ENCODE measurements at places on chromosomes 7 and 10.

DNA sequence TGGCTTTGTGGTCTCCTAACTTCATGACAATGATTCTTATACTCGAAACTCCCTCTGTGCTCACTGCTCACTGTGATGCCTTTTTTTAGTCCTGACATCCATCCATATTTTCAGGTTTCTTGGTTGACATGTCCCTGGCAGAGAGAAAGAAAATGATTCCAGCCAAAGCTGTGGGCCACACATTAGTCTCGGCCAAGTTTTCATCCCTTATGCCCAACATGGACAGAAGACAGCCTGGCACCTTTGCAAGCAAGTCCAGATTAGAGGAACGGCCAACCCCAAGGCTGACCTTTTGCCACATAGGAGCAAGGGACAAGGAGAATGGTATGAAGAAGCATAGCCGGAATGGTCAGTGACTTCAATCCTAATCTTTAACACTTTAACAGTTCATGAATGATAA is 8.7 kb upstream of the OPALIN start:
- no peak for DNase-seq

DNA sequence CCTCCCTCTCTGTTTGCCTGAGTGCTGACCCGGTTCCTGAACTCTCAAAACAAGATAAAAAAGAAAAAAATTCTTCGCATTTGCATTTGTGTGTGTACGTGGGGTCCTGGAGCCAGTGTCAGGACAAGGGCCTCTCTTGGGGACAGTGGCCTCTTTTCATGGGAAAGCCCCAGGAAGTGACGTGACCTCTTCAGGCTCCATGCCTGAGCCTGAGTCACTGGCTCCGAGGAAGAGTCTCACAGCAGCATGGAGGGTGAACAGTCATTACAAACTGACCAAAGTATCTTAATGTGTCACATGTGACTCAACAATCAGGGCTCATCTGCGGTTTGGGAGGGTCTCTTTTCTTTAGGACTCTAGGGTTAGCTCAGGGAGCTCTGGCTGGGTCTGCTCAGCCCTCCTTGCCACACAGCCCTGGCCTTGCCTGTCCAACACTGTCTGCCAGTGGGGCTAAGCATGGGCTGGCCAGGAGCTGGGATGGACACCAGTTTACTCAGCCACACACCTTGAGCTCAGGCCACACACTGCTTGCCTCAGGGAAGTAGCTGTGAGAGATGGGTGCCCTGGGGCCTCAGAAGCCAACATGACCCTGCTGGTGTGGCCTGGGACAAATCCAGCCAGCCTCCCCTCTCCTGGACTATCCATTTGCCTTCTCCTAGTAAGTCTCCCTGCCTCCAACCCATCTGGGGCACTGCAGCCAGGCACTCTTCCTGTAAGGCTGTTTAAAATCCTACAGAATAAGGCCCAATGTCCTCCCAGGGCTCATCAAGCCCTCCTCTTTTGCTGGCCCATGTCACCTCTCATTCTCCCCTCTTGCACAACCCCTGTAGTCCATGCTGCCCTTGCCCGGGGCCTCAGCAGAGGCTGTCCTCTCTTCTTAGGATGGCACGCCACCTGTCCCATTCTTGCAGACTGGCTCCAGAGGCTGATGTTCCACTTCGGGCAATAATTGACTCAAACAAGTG is 10.5 kb downstream of the TMEM273 start:
- peak; percentile 81 for DNase-seq

GRCh38 chr10:27743877-27744801 is 1.5 kb downstream of the MKX start:
- DNase-seq, result peak; percentile 21

GRCh38 chr7:51645255-51645654 is 328.6 kb upstream of the COBL start:
- no peak for DNase-seq

DNA sequence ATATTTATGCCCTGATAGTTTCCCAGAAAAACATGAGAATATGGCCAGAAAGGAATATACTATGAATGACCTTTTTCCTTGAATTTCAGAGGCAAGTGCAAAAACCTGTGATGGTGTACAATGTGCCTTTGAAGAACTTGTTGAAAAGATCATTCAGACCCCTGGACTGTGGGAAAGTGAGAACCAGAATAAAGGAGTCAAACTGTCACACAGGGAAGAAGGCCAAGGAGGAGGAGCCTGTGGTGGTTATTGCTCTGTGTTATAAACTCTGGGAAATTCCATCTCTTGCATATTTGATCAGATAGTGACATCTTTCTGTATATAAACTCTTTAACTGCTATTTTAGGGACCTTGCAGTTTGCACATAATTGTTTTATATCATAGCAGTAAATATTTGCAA is 33.7 kb downstream of the RAB18 start:
- DNase-seq, result no peak

GRCh38 chr10:132884041-132884440 is 58.3 kb downstream of the CFAP46 start:
- no peak for DNase-seq

- DNase-seq, result no peak
Measured at GRCh38 chr10:79602953-79603352, 7.8 kb upstream of the SFTPA1 start.

DNA sequence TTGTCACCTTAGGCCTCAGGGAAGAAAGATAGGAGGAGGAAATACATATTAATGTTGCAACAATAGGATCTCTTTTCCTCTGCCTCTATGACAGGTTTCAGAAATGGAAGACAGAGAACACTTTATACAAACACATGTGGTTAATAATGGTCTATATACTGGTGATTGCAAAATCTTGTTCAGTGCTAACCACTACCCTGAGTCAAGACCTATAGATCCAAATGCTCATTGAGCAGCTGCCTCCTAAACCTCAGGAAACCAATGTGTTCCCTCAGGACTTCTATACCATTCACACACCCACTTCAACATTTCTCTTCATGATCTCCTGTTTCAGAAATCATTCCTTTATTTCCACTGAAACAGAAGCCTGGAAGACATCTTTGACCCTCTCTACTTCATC is 32.5 kb upstream of the VWDE start:
- DNase-seq, result no peak

DNA sequence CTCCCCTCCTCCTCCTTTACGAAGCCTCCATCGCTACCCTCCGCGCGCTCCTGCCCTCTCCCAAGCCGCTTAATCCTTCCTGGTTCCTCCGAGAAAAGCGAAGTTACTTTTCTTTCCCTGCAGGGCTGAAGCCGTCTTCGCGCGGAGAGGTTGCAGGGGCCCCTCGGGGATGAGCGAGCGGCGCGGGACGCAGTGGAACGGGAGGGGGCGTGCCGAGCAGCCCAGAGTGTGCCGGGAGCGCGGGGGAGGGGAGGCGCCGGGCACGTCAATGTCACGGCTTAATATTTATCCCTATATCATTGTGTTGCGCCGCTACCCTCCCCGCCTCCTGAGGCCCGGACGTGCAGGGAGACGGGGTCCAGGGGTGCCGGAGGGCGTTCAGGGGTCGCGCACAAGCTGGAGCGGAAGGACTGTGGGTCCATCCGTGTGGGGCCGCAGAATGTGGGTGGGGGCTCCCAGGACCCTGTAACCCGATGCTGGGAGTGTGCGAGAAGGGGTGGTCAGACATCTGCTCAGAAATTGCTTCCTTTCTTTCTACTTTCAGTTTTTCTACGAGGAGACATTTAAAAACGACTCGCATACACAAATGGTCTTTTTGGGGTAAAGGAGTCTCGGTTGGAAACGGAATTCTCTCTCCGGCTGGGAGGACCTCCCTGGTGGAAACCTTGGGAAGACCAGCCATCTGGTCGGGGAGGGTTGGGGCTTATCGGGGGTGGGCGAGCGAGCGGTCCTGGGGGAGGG is 2.4 kb downstream of the CDK6 start:
- DNase-seq, result peak; percentile 75

DNA sequence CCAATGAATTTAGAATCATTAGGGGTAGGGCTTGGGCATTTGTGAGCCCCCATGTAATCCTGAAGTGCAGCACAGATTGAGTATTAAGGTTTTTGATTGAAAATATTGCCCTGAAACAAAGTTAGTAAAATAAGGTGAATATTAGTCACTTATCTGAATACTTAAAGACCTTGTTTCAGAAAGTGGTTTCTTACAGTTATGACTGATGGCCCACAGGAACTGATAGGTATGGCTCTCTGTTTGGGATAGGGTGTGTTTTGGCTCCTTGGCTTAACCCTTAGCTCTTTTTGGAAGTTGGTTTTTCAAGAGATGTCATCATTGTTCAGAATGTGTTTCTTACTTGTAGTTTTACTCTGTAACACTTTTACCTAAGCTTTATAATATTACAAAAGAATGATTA is 34.8 kb downstream of the MDFIC start:
- no peak for DNase-seq

DNA sequence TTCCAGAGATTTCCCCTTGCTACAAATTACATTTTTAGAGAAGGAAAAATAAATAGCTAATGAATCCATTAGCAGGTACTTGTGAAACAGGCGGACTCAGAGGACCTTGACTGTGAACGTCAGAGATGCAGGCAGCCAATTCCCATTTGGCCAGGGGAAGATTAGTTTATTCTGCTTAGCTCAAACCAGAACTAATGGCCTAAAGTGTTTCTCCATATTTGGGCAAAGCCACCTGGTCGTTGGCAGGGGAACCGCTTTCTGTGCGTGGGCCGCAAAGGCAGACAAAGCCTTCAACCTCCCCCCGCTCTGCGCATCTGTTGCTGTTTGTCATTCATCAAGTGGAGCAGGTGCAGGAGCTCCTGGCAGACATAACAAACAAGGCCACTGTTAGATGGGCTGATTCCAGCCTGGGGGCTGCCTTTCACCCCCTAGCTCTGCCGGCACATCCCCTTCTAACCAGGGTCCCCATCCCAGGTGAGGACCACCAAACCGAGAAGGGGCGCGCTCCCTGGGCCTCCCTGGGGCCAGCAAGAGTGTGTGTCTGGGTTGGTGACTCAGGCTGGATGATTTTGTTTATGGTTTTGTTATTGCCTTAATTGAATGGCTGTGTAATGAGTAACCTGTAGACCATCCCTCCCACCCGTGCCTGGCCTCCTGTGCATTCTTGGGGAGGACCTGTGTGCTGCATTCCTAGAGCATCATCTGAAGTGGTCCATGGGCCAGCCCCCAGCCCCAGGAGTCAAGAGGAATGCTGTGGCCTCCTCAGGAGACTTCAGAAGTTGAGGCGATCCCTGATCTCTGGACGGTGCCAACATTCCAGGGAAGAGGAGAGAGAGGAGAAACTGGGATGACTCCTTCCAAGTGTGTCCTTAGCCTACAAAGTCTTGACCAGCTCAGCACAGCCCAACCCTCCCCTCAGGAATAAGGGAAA is 14.5 kb upstream of the CPA1 start:
- peak; percentile 42 for DNase-seq

GRCh38 chr10:366186-366585 is 230.9 kb downstream of the ZMYND11 start:
- DNase-seq, result no peak

GRCh38 chr7:3412871-3413270 is 111.8 kb downstream of the SDK1 start:
- DNase-seq, result no peak

DNA sequence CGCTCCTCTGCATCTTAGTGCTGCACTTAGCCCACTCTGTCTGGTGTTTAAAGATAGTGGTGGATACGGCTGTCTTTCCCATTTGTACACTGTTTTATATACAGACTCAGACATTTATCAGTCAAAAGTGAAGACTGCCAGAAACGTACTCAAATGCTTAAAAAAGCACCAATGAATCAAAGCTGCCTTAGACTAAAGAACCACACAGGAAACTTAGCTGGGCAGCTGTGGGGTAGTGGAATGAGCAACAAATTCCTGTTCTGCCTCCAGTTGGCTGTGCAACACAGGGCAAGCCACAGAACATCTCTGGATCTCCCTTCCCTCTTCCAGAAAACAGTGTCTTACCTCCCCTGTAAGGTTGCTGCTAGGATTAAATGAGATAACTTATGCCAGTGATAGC is 76.0 kb downstream of the ATXN7L1 start:
- no peak for DNase-seq

- no peak for DNase-seq
Measured at GRCh38 chr10:86355571-86356038, 11.0 kb downstream of the GRID1 start.

- no peak for DNase-seq
Measured at GRCh38 chr7:106421181-106421762, 136.5 kb upstream of the NAMPT start.

DNA sequence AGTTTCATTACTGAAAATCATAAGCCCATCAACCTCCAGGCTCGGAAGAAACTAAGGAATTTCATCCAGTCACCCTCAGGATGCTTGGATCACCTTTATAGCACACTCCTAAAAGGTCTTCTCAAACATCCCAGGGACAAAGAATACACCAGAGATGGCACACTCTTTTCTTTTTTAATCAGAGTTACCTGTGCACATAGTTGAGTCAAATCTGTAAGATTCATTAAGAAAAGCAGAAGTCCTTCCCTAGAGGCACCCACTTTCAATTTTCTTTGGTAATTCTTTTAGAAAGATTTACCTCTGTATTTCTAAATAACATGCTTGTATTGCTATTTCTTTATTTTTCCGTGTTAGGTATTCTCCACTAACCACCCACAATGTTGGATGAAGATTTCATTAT is 50.6 kb upstream of the IL6 start:
- DNase-seq, result peak; percentile 37

- DNase-seq, result no peak
Measured at GRCh38 chr10:33293531-33294170, 40.8 kb downstream of the NRP1 start.

GRCh38 chr7:44914992-44915607 is 29.8 kb upstream of the PURB start:
- peak; percentile 71 for DNase-seq

- DNase-seq, result no peak
Measured at GRCh38 chr10:38043516-38043915, 33.0 kb downstream of the ZNF33A start.

- peak; percentile 74 for DNase-seq
Measured at GRCh38 chr10:14605231-14605925, 169.3 kb downstream of the FAM107B start.

- no peak for DNase-seq
Measured at GRCh38 chr10:127787873-127788272, 50.9 kb downstream of the FOXI2 start.

DNA sequence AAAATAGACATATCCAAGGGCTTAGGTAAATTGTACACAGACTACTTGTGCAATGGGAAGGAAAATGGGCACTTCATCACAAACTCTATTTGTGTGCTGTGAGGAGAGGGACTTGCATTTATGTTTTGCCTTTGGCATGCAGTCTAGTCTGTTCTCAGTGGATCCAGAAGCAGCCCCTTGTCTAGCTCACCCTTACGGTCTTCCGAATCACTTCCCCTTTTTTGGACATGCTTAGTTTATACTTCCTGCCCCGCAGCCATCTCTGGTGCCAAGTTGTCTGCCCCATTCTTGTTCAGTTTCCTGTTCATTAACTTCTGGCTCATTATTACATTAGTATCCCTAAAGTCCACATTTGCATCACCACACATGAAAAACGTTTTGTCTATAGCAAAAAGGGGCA is 161.6 kb downstream of the NRCAM start:
- DNase-seq, result no peak

DNA sequence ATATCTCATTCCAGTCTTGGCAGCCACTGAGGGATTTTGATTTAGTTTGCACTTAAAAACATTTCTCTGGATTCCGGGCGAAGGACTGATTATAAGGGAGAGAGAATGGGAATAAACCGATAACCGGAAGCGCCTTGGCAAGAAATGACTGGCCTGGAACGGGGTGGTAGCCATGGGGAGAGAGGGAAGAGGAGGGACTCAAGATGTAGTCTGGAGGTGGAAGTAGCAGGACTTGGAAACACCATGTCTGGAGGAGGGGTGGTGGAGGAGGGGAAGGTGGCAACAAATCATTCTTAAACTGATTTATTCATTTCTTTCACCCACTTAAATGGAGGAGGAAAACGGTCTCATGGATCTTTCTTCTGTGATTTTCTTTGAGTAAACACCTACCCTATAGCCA is 238.1 kb downstream of the REEP3 start:
- DNase-seq, result no peak
